ENCODE measurements at places on chromosomes 11 and 22. TPM values are rescaled to one million over a fixed set of nuclear protein-coding genes. Genes with fewer than 3 reads are reported as not detected.

C22orf23 gene
- 0.54 TPM for total RNA-seq

OR51B5 gene
- not detected for total RNA-seq

SLC22A8 gene
- not detected for total RNA-seq

- no peaks in the 10 kb centered on the region for H3K36me3 ChIP-seq
- H3K27me3 ChIP-seq: no peaks in the 10 kb centered on the region
- no peak overlapping the region for H3K4me3 ChIP-seq
- peaks cover 4% of the 10 kb centered on the region for H3K4me1 ChIP-seq
These were observed 146.5 kb downstream of the GRIK4 start for GRCh38 chr11:120658071-120658423.

GRCh38 chr11:9357041-9357440, 27.4 kb upstream of the IPO7 start:
- DNase-seq: no peak
- no peaks in the 10 kb centered on the region for H3K27me3 ChIP-seq

- H3K36me3 ChIP-seq: no peaks in the 10 kb centered on the region
- DNase-seq: no peak
These were observed 85.6 kb downstream of the PIWIL4 start for GRCh38 chr11:94652735-94653284.

GRCh38 chr22:19886605-19887255, 32.1 kb upstream of the GNB1L start:
- DNase-seq: no peak
- peaks cover 15% of the 10 kb centered on the region for H3K4me1 ChIP-seq
- peaks cover 2% of the 10 kb centered on the region for H3K27me3 ChIP-seq
- H3K27ac ChIP-seq: no peak overlapping the region
- H3K36me3 ChIP-seq: no peaks in the 10 kb centered on the region

DNA sequence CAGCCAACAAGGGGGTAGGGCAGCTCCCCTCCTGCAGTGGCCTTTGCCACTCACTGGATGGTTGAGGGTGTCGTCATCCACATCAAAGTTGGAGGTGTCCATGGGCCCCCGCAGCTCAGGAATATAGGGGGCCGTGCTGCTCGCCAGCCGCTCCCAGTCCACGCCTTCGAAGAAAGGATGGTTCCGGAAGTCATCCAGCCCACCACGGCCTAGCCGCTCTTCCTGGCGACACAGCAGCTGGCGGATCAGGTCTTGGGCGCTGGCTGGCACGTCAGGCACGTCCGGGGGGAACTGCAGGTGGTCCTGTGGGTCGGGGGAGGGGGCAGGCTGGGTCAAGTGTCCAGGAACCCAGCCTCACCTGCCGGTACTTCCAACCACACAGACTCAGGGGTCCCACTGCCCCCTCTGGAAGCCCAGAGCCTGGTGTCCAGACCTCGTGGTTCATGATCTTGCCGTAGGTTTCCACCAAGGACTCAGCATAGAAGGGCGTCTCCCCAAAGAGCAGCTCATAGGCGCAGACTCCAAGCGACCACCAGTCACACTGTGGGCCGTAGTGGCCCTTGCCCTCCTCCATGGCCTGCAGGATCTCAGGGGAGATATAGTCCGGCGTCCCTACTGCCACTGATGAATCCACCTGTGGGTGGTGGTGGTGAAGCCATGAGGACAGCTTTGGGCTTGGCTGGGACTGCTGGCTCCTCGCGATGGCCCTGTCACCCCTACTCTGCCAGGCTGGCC, 5.7 kb downstream of the CDC42BPG start:
- H3K27me3 ChIP-seq: no peaks in the 10 kb centered on the region
- no peak overlapping the region for H3K4me3 ChIP-seq
- peaks cover 23% of the 10 kb centered on the region for H3K4me1 ChIP-seq
- peaks cover 20% of the 10 kb centered on the region for H3K36me3 ChIP-seq
- DNase-seq: no peak
- H3K27ac ChIP-seq: no peak overlapping the region

GRCh38 chr11:70926543-70927201, 325.7 kb downstream of the SHANK2 start:
- DNase-seq: no peak
- H3K27me3 ChIP-seq: no peaks in the 10 kb centered on the region
- peak overlapping the region; percentile 51 for H3K27ac ChIP-seq
- H3K4me1 ChIP-seq: peaks cover 3% of the 10 kb centered on the region
- no peaks in the 10 kb centered on the region for H3K36me3 ChIP-seq

- DNase-seq: no peak
- H3K27ac ChIP-seq: no peak overlapping the region
- H3K4me3 ChIP-seq: no peak overlapping the region
- H3K36me3 ChIP-seq: no peaks in the 10 kb centered on the region
These were observed 91.9 kb downstream of the LRRC32 start for GRCh38 chr11:76578654-76579055.

DNA sequence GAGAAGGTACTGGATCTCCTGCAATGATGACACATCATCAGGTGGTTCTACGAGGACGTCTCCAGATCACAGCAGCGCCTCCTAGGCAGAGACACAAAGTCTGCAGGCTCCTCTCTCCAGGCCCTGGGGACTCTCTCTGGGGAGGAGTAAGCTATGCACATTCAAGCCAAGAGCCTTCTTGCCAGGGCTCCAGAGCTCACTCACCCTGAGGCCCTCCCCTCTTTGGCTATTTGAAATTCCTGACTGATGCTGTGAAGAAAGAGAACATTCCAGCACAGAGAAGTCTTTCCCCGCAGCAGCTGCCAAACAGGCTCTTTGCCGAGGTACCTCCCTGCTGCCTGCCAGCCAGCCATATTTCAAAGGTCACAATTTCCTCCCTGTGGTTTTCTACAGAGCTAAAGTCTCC, 204.9 kb downstream of the CSNK2A3 start:
- no peaks in the 10 kb centered on the region for H3K36me3 ChIP-seq
- no peaks in the 10 kb centered on the region for H3K27me3 ChIP-seq
- DNase-seq: peak; percentile 73
- no peak overlapping the region for H3K27ac ChIP-seq

GRCh38 chr11:84899134-84899533, 728.0 kb downstream of the DLG2 start:
- no peaks in the 10 kb centered on the region for H3K27me3 ChIP-seq
- DNase-seq: no peak
- H3K4me1 ChIP-seq: no peaks in the 10 kb centered on the region
- H3K27ac ChIP-seq: no peak overlapping the region

DNA sequence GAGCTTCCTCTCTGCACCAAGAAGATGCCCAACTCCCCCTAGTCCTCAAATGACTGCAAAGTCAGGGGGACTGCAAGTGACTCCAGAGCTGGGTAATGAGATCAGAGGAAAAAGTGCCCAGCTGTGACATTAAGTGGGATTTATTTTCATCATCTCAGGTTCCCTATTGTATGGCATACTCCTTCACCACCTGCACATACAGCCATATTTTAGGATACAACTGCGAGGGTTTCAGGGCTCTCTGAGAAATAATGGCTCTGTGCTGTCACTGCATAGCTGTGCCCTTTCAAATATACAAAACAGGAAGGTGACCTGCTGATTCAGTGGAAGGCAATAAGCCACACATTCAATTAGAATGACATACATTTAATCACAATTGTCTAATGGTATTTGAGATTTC, 45.6 kb upstream of the PLET1 start:
- no peak overlapping the region for H3K4me3 ChIP-seq
- no peak for DNase-seq
- H3K27ac ChIP-seq: no peak overlapping the region
- H3K27me3 ChIP-seq: no peaks in the 10 kb centered on the region

GRCh38 chr11:134652586-134653255, 240.7 kb upstream of the B3GAT1 start:
- H3K27me3 ChIP-seq: no peaks in the 10 kb centered on the region
- DNase-seq: peak; percentile 27
- no peaks in the 10 kb centered on the region for H3K4me1 ChIP-seq
- H3K36me3 ChIP-seq: no peaks in the 10 kb centered on the region
- no peak overlapping the region for H3K4me3 ChIP-seq

- no peaks in the 10 kb centered on the region for H3K27me3 ChIP-seq
- H3K4me3 ChIP-seq: no peak overlapping the region
- no peaks in the 10 kb centered on the region for H3K4me1 ChIP-seq
- DNase-seq: no peak
- H3K36me3 ChIP-seq: no peaks in the 10 kb centered on the region
- no peak overlapping the region for H3K27ac ChIP-seq
These were observed 306.6 kb downstream of the BUD13 start for GRCh38 chr11:116466191-116466590.

DNA sequence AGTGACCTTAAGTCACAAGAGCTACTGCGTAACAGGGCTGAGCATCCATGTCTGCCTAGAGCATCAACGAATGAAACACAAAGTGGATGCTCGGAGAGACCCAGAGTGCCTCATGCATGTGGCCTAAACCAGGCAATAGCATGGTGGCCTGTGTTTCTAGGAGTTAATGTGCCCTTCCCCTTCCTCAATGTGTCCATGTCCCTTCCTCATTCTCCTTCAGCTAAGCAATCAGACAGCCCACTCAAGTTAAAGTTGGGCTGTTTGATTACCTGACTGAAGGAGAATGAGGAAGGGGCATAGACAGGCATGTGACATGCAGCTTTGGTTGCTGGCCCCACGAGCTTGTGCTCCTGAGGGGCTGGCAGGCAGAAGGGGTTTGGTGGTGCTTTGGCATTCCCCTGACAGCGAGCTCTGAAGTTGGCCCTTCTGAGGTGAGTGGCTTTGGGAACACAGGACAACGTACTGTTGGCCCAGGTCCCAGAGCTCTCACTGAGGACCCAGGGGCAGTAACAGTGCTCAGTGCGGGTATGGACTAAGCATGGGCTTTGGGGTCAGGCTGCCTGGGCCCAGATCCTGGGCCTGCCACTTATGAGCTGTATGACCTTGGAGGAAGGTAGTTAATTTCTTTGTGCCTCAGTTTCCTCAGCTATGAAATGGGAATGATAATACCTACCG, 46.7 kb downstream of the IRAG1 start:
- DNase-seq: no peak
- no peaks in the 10 kb centered on the region for H3K27me3 ChIP-seq
- no peak overlapping the region for H3K4me3 ChIP-seq
- H3K27ac ChIP-seq: no peak overlapping the region
- no peaks in the 10 kb centered on the region for H3K4me1 ChIP-seq

GRCh38 chr11:57440744-57441414, 14.0 kb upstream of the SLC43A3 start:
- no peaks in the 10 kb centered on the region for H3K27me3 ChIP-seq
- DNase-seq: no peak
- H3K4me3 ChIP-seq: no peak overlapping the region

DNA sequence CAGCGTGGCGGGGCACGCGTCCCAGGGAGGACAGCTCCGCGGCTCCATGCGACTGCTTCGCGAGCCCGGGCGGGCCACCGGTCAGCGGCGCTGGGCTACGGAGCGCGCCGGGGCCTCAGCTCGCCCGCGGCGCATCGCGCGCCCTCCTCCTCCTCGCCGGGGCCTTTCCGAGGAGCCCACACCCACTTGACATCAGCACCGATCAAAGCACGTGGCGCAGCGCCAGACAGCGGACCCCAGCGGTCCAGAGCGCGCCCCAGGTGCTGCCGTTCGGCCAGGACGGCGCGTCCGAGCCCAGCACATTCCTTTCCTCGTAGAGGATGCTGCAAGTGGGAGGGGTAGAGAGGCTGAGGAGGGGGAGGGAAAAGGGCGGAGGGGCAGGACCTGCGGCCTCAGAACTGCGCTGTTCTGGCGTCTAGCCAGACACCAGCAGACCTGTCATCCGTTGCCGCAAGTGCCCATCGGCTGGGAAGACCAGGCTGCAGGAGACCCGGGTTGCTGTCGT, 88.6 kb downstream of the PLEKHA7 start:
- no peaks in the 10 kb centered on the region for H3K36me3 ChIP-seq
- H3K27ac ChIP-seq: no peak overlapping the region

GRCh38 chr11:10388101-10388500, 67.0 kb upstream of the AMPD3 start:
- H3K36me3 ChIP-seq: no peaks in the 10 kb centered on the region
- H3K4me1 ChIP-seq: no peaks in the 10 kb centered on the region
- H3K27ac ChIP-seq: no peak overlapping the region
- no peak for DNase-seq

GRCh38 chr11:47869544-47870393, 21.6 kb upstream of the NUP160 start:
- no peak overlapping the region for H3K4me3 ChIP-seq
- H3K36me3 ChIP-seq: no peaks in the 10 kb centered on the region
- H3K27me3 ChIP-seq: no peaks in the 10 kb centered on the region
- H3K27ac ChIP-seq: no peak overlapping the region
- no peaks in the 10 kb centered on the region for H3K4me1 ChIP-seq

- no peak overlapping the region for H3K27ac ChIP-seq
- no peak for DNase-seq
- no peaks in the 10 kb centered on the region for H3K27me3 ChIP-seq
- no peak overlapping the region for H3K4me3 ChIP-seq
These were observed 16.5 kb downstream of the C11orf91 start for GRCh38 chr11:33684003-33684706.
